HCT116 (cell line): ENCODE measurements at places on chromosomes 3 and 15. TPM values are rescaled to one million over a fixed set of nuclear protein-coding genes. Genes with fewer than 3 reads are reported as not detected.

SOX14 gene
- total RNA-seq: not detected

- DNase-seq: no peak
Measured at GRCh38 chr15:81747482-81747881, 298.3 kb downstream of the MEX3B start.

LMAN1L gene
- 0.17 TPM for total RNA-seq

- no peak for DNase-seq
Measured at GRCh38 chr3:80233576-80233975, 465.8 kb upstream of the ROBO1 start.

DNA sequence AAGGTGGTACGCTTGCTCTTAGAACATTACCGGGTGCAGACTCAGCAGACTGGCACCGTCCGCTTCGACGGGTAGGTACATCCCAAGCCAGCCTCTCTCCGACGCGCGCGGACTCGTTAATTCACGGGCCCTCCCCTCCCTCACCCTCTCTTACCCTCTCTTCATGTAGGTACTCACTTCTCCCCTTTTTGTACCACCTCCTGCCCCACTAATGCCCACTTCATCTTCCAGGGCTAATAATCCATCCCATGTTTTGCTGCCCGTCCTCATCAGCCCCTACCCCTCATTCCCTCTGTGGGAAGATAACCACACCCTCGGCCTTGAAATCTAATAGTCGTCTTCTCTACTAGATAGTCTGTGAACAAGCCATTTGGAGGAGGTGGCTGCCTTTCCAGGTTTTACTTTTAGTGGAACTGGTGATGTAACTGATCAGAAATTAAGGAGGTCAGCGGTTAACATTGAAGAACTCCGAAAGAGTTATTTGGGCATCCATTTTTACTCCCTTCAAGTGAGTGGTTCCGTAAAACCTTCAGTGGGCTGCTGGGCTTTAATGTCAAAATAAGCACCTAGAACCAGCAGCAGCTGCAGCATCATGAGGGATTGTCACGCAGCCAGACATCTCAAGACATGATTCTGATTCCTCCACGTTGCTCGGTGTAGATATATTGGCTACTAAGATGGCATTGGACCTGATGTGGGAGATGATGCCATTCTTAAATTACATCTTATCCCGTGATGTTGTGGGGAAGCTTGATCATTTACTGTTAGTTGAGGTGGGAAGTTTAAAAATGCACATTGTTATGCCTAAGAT is 1.3 kb downstream of the FEM1B start:
- DNase-seq: no peak

DNA sequence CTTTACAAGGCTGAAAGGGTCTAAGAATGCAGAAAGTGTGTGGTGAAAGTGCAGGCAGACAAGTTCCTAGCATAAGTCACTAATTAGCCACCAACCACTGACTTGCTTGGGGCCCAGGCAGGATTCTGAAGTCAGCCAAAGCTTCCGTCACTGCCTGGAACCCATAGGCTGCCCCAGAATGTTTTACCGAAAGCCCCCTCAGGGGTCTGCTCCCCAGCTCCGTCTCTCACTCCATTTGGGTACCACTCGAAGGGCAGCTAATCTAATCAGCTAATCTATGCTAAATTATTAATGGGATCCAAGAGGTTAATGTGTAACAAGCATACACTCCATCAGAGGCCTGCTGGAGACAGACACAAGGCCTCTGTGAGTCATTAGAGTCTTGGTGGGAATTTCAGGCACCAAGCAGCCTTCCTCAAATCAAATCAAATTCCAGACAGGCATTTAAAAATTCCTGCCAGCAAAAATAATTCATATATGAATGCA is 13.2 kb downstream of the ADAMTS9 start:
- DNase-seq: no peak

DNA sequence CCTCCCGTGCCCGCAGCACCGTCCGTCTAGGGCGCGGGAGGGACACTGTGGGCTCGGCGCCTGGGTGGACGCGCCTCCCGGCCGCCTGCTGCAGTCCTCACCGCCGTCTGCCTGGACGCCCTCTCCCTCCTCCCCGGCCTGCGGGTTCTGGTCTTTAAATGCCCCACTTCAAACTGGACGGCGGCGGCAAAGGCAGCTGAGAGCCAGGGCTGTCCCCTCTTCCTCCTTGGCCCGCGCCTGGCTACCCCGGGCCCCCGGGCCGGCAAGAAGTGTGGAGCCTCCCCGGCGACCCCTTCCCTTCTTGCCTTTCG is 426 bp downstream of the CBLB start:
- no peak for DNase-seq

- no peak for DNase-seq
Measured at GRCh38 chr15:26665957-26666791, 106.7 kb downstream of the GABRB3 start.

- no peak for DNase-seq
Measured at GRCh38 chr15:95741830-95742229, 588.7 kb upstream of the NR2F2 start.

DNA sequence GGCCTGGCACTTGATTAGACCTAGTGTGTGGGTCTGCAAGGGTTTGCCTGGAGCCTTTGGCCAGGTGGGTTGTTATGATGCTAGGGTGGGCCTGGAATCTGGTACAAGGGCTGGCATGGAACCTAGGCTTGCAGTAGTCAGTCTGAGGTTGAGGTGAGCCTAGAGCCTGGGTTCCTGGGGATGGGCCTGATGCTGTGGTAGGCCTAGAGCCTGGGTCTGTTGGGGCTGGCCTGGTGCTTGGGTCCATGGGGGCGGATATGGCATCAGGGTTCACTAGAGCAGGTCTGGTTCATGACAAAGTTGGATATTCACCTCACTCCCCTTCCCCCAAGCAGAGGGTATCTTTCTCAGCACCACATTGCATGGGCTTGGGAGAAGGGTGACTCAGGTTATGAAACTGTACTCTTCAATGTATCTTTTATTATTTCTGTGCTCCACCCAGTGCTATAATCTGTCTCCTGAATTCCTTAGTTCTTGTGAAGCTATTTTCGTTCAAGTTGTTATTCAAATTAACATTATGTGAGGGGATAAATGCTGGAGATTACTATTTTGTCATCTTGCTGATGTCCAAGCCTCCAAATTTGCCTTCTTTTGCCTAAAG is 274.4 kb downstream of the NFKBIZ start:
- no peak for DNase-seq

DNA sequence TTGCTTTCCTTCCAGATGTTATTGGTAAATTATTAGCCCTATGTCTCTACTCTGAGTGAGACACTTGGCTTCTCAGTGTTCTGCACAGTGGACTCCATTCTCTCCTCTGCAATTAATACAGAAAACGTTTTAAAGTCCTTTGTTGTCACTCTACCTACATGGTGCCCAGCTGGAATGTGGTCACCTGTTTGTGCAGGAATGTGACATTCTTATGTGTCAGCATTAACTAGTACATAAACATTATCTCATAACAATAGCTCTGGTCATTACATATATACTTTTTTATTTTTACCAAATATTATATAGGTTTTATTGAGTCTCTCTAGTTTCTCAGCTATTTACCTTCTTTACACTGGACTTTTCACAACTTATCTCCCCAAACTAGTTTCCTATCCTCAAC is 147.0 kb upstream of the KCNMB2 start:
- DNase-seq: no peak

- no peak for DNase-seq
Measured at GRCh38 chr3:57729334-57730045, 26.6 kb upstream of the SLMAP start.

HIGD2B gene
- 0.27 TPM for total RNA-seq

GRCh38 chr3:8884630-8885290 is 78.5 kb downstream of the RAD18 start:
- no peak for DNase-seq

BNC1 gene
- not detected for total RNA-seq

DNA sequence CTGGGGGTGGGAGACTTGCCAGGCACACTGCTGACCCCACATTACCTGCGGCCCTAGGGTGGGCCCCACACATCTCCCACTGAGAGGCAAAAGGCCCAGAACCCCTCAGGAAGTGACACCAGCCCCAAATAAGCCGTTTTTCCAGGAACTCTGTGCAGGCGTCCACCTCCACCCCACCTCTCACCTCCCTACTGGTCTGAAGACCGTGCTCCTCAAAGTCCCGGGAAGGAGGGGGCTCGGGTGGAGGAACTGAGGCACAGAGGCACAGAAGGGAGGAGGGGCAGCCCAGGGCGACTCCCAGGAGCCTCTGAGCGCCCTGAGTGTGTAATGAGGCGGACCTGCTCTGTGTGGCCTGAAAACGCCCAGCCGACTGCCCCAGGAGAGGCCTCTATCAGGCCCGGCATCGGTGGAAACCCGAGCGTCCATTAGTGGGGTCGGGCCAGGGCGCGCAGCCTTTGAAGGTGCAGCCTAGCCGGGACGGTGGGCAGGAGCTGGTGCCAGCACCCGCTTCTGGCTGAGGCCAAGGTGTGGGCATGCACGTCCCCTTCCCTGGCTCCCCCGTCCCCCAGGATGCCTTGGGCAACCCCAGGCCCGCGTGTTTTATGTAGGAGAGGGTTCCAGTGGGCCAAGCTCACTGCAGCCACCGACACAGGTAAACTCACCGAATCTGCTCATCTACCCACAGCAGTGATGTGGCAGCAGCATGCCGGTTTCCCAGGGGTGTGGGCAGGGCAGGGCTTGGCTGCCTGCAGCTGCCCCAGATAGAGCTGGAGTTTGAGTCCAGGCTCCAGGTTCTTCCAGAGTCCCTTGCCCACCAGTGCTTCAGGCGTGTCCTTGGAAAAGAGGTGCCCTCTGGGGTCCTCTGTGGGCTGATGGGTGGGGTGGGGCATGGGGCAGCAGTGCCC is 55.8 kb downstream of the DNAJB8 start:
- DNase-seq: no peak

SRGAP3 gene
- total RNA-seq: 8.3 TPM

TM2D3 gene
- total RNA-seq: 35.2 TPM

RLBP1 gene
- total RNA-seq: 0.12 TPM

GRCh38 chr3:60912876-60913275 is 338.4 kb downstream of the FHIT start:
- no peak for DNase-seq

GRCh38 chr15:81400640-81401236 is 26.7 kb upstream of the TMC3 start:
- peak; percentile 52 for DNase-seq

NFKBIZ gene
- total RNA-seq: 12.2 TPM

TMCO5A gene
- not detected for total RNA-seq

DNA sequence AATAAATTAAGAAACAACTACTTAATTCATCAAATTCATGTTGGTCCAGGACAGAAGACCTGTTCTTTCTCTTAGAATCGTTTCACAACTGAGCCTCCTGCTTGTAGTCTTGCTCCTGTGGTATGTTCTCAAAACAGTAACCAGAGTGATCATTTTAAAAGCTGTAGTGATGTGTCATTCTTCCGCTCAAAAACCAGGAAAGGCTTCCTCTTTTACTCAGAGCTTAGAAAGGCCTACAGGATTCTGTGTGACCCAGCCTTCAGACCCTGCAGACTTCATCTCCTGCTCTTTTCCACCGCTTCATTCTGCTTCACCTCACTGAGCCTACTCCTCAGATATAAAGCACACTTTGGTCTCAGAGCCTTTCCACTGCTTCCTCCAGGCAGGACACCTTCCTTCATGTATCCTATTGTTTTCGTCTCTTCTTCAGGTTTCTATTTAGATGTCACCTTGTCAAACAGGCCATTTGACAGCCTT is 22.7 kb downstream of the ST6GAL1 start:
- DNase-seq: no peak

GOLGA6D gene
- total RNA-seq: 0.12 TPM

GRIP2 gene
- total RNA-seq: 0.34 TPM

FAM219B gene
- 64.3 TPM for total RNA-seq

DNA sequence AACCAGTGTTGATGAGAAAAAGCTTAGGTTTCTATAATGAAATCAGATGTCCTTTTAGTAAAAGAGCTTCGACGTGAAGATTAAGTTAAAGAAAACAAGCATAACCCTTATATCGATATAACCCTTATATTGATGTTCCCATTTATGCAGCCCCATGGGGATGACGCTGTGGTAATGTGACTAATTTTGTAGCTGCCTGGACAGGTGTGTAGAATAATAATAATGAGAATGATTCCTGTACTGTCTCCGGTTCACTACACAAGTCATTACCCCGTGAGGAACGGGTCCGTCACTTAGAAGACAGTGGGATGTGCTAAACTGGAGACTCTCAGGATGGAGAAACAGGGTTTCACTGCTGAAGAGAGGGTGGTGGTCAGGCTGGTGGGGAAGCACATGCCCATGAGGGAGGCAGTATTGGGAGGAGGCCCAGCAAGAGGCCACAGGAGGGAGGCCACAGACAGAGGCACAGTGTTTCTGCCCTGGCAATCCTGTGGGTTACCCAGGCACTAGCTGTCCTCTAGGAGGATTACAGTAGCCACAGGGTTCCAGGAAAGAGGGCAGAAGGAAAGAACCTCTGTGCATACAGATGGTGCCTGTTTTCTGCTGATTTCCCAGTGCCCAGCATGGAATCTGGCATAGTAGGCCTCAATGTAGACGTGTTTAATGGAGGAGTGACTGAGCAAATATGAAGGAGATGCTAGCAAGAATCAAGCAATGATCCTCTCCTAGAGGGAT is 191.1 kb upstream of the TSC22D2 start:
- no peak for DNase-seq

- no peak for DNase-seq
Measured at GRCh38 chr3:108346301-108347227, 50.2 kb downstream of the HHLA2 start.

DNA sequence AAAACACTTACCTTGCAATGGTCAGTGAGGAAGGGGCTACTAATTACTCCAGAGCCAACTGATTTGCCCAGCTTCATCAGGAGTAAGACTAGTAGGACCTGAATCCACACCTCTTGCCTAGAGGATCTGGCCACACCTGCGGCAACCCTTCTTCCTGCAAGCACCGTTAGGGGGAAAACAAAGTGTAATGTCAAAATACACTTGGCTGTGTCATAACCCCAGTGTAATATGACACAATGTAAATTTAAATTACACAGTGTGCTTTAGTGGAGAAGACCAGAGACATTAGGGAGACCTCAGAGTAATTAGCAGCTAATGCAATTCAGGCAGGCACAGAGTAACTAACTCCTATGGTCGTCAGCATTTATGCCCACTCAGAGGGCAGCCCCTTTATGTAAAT is 308.5 kb upstream of the ARRDC4 start:
- DNase-seq: no peak

DNA sequence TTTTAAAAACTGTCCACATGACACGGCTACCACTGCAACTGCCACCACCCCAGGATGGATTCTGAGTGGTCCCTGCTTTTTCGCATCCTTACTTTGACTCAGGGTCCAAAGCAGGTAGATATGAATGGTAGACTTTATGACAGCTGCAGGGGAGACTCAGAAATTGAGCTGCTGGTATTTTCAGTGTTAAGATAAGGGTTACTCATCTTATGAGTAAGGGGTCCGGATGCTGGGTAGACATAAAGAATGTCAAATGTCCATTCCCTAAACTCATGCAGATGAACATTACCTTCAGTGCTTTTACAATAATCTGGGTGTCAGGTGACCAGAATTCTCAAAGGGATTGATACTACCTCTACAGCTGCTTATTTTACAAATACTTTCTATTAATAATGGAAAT is 25.9 kb upstream of the BBX start:
- no peak for DNase-seq

GRCh38 chr3:151864423-151865101 is 8.9 kb upstream of the SUCNR1 start:
- DNase-seq: peak; percentile 35

DNA sequence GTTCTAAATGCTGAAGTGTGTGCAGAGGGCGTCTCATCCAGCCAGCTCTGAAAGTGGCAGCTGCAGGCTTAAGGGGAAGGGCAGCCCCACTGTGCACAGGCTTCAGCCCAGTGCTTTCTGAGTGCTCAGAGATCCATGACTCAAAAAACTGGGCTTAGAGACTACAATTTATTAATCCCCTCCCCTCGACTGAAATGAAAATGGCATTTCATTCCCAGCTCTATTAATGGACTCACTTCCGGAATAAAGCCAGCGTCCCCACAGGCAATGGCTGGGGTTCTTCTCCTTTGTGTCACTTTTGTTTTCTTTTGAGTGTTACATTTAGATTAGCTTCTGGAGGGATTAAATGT is 55.5 kb upstream of the PLXNA1 start:
- DNase-seq: no peak
